ENCODE measurements at places on chromosomes 11 and 22.
A peak's percentile ranks its signal among the peaks of the same experiment; 100 is the strongest.

- DNase-seq = no peak
Measured at GRCh38 chr11:117950301-117950700, 21.1 kb upstream of the TMPRSS13 start.

- no peak for DNase-seq
Measured at GRCh38 chr22:19494001-19494560, 14.4 kb downstream of the CDC45 start.

GRCh38 chr11:67538306-67538705, 15.1 kb upstream of the CABP2 start:
- no peak for DNase-seq

DNA sequence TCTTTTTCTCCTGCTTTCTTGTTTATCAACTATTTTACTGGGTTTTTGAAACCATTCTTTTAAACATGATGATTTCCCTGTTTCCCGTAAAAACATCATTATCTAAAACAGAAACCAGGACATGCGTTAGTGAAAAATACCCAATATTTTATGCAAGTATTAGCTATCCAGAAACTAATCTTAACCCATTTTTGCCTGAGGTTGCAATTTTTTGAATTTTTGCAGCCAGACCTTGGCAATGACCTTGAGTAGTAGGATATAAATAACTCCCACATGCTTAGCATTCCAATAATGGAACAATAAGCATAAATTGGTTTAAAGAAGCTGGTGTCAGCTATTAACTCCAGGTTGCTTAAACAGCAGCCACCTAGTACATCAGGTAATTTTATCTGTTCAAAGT, 308.9 kb upstream of the ANO3 start:
- DNase-seq = no peak

DNA sequence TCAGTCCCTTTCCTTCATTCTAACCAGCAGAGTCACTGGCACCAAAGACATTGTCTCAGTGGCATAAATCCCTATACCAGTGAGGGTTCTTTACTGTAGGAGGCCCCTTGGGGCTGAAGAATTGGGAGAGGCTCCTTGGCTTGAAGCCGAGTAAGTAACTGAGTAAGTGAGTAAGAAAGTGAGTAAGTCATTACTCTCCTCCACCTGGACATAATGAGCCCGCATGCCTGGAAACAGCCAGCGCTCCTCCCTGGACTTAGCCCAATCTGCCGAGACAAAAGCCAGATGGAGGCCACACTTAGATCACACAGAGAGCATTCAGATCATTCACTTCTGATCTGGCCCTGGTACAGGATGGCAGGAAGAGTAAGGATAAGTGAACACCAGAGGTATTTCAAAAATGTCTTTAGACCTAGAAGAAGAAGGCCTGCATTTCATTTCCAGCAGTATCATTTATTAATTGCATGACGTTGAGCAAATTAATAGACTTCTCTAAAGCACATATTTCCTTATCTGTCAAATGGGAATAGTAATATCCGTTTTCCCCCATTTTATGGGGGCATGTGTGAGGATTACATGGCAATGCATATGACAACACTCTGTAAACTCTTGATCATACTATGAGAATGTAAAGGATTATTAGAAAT, 8.2 kb upstream of the MICAL3 start:
- DNase-seq = peak; percentile 95

- DNase-seq = no peak
Measured at GRCh38 chr11:64859542-64860414, 15.3 kb upstream of the CDC42BPG start.

DNA sequence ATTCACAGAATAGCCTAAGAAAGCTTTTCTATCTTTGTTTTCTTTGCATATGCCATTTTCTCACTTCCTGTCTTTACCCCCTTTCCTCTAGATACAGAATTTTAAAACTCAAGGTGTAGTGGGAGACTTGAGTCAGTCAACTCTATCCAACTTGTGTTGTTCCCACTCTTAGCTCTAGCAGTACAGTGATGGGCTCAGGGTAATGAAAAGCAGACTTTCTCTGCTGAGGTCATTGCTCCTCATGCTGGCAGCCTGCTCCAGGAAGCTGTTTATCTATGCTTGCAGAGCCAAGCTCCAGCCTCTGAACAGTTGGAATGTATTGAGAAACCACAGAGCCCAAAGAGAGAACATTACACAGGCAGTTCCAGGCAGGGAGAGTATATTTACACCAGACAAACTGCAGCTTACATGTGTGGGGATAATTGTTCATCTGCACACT, 68.1 kb downstream of the CSTPP1 start:
- DNase-seq = peak; percentile 62

DNA sequence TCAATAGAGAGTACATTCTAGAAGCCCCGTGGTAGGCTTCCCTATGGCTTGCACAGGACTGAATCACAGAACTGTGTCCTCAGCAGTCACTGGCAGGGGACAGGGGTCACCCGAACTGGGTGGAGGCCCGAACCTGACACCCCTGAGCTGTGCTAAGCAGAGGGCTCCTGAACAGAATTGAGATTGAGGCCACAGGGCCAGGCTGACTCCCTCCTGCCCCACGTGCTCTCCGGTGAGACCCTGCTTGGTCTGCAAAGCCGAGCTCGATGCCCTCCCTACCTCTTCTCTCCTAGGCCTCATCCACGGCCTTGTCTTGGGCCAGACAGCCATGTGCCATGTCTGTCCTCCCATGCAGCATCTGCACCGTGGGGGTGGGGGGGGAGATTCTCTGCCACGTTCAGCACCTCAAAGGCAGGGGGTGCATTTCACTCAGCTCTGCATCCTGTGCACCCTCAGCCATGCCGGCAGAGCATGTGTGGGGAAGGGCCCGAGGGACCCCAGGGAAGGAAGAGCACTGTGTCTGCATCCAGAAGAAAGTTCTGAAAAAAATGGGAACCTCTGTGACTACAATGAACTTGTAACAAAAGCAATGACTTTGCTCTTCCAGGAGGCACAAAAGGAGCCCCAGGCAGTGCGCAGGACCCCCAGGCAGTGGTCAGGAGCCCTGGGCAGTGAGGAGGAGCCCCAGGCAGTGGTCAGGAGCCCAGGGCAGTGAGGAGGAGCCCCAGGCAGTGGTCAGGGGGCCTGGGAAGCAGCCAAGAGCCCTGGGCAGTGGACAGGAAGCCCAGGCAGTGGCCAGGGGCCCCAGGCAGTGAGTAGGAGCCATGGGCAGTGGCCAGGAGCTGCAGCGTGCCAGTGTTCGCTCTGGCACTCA, 76.7 kb upstream of the SEPTIN5 start:
- no peak for DNase-seq

DNA sequence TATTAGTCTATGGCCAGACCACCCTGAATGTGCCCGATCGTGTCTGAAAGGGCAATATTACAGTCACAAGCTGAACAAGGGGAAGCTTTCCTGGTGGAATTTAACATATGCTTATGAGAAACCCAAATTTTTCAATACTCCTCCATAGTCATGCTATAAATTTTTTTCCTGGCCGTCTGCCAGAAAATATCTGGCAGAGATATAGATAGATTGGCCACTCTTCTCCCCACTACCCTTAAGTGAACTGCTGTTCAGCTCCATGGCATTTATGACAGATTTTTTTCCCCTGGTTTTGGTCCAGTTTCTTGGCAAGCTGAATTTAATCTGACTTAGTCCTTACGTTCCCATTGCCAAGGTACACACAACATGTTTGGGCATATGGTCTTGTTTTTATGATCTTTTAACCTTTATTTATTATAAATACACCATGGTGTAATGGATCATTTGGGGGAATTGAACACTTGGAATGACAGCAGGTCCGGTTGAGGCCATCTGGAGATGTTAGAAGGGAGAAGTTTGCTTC, 328.5 kb downstream of the CNTN5 start:
- DNase-seq = no peak

DNA sequence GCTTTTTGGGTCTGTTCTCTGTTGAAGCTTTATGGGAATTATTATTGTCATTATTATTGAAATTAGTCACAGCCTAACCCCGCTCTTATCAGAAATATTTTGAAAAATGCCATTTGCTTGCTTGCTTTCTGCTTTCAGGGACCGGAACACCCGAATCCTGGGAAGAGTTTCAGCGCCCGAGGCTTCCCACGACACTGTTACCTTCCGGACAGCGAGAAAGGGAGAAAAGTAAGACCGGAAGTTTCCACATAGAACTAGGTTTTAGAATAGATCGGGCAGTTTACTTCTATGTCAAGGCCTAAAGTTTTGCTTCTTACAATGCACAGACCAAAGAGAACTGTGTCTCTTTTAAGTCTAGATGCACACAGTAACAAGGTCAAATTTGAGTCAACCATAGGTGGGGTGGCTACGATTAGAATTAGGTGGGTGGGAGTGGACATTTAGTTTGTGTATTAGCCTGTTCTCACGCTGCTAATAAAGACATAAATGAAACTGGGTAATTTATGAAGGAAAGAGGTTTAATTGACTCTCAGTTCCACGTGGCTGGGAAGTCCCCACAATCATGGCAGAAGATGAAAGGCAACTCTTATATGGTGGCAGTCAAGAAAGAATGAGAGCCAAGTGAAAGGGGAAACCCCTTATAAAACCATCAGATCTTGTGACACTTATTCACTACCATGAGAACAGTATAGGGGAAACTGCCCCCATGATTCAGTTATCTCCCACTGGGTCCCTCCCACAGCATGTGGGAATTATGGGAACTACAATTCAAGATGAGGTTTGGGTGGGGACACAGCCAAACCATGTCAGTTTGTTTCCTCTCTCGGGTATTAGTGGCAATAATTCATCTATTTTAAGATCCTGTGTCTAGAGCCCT, 12.9 kb downstream of the MPEG1 start:
- DNase-seq = no peak

- DNase-seq = no peak
Measured at GRCh38 chr11:40290171-40290631, 1169.3 kb downstream of the LRRC4C start.

GRCh38 chr11:65440831-65441499, 18.4 kb downstream of the NEAT1 start:
- peak; percentile 16 for DNase-seq

DNA sequence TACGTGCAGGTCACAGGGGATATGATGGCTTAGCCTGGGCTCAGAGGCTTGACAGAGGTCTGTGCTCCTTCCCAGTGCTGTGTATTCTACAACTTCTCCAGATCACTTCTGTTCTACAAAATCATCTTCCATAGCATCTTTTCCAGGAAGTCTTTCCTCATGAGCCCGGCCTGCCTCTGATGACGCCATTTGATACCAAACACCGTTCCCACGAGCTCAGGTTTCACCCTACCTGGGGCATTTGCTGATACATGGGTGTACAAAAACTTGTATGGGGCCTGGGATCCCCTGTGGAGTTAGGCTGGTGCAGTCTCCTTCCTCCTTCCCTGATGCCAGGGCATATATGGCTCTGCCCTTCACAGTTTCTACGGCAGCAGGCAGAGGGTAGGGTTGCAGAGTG, 78.7 kb downstream of the NECTIN1 start:
- no peak for DNase-seq

GRCh38 chr11:120261321-120261720, 21.4 kb downstream of the POU2F3 start:
- no peak for DNase-seq

GRCh38 chr11:84790849-84791427, 836.2 kb downstream of the DLG2 start:
- no peak for DNase-seq

GRCh38 chr11:110296226-110297075, at the start of gene RDX:
RDX (minus strand) TSS chr11:110296614; CDS start chr11:110279692, 16,922 bp downstream.
- no peak for DNase-seq

- DNase-seq = peak; percentile 68
Measured at GRCh38 chr11:66950112-66950535, 8.1 kb downstream of the PC start.

DNA sequence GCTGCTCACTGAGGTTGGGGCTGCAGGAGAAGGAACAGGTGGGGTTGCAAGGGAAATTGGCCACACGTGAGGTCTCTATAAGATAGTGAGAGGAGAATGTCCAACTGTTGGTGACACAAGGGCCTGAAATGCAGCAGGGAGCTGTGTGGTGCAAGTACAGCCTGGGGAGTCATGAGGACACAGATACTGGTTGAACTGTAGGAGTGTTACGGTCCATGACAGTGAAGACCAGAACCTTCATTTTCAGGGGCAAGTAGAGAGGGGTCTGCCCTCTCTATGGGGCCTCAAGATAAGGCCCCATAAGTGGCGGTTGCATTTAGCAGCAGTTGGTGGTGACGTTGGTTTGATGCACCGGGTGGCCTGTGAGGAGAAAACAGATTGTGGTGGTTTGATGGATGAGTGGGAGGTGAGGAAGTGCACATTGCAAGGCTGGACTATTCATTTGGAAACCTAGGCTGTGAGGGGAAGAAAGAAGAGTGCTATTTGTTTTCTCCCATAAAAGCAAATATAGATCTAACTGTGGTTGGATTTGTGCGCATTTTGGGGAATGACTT, 39.4 kb downstream of the MICAL2 start:
- no peak for DNase-seq

- DNase-seq = no peak
Measured at GRCh38 chr22:41909310-41910049, 5.4 kb downstream of the SHISA8 start.

Data from HS-5 (cell line).